ENCODE measurements at places on chromosomes 13 and 19. TPM values are rescaled to one million over a fixed set of nuclear protein-coding genes. Genes with fewer than 3 reads are reported as not detected.
A peak's percentile ranks its signal among the peaks of the same experiment; 100 is the strongest.

DNA sequence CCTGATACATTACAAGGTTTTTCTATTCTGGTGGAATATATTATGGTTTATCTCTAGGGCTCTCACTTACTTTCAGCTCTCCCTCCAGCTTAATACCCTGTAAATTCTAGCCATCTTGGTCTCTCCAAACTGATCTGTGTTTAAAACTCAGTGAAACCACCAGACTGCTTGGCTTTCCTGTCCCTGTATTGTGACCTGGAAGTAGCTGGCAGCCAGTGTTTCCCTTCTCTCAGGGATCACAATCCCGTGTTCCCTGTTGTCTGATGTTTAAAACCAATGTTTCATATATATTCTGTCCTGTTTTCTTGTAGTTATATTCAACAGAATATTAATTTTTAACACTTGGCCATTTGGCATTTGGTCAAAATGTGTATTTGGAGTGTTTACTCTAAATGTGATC is 8.0 kb downstream of the AKAP11 start:
- DNase-seq: no peak

OR7A5 gene
- not detected for total RNA-seq

CEACAM7 gene
- not detected for total RNA-seq

CRLF1 gene
- total RNA-seq: not detected

DNA sequence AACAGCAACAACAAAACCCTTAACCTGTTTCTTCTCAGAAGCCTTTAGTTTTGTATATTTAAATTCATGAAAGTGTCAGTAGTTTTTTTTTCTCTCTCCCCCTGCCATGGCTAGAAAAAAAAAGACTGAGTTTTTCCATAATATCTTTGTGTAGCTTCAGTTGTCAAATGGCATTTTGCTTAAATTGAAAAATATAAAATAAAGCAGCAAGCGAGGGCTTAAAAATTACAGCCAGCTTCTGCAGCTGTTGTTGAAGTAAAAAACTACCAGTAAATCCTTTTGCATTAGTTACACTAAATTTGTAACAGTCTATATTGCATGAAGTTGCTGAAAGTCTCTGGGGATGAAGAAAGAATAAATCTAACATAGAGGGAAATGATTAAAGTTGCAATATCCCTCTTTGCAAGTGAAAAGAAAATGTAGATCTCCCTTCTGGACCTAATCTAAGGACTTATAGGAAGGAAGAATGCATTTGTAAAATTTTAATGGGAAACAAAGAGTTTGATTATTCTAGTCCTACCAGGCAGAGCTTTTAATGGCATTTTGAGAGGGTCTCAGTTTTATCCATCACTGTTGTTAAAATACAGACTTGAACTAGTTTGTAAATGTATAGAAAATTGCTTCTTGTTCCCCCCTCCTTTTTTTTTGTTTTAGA is 215.7 kb downstream of the ATP8A2 start:
- DNase-seq: no peak

RPS16 gene
- total RNA-seq: 2,440 TPM

CYP4F8 gene
- total RNA-seq: not detected

NMRK2 gene
- total RNA-seq: not detected

DNA sequence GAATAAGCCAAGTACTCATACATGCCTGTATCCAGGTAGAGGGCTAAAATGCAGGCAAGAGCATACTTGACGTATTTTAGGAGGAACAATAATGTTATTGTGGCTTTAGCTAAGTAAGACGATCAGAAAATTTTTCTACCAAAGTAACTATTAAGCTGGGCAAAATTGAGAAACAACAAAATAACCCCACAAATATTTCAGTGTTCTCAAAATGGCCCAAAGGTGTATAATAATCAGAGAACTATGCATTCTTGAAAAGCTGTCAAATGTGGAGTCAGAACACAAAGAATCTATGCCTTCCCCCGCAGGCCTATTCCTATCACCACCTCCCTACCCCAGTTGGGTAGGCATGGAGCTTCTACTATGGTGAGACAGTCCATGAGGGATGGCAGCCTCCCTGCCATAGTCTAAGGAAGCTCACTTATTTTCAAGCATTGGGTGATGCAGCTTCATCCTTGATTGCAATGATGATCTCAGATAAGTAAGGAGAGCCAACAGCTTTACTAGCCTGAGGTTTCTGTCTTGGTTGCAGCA is 1132.5 kb upstream of the SPRY2 start:
- DNase-seq: no peak

- peak; percentile 26 for DNase-seq
Observed at GRCh38 chr19:3606690-3607289, at the start of gene TBXA2R. Gene TBXA2R (minus strand): TSS chr19:3606875. CDS start chr19:3600634, 6,241 bp downstream.

ZNF43 gene
- 29.9 TPM for total RNA-seq

- no peak for DNase-seq
Observed at GRCh38 chr19:927351-927779, 1.5 kb downstream of the ARID3A start.

DNA sequence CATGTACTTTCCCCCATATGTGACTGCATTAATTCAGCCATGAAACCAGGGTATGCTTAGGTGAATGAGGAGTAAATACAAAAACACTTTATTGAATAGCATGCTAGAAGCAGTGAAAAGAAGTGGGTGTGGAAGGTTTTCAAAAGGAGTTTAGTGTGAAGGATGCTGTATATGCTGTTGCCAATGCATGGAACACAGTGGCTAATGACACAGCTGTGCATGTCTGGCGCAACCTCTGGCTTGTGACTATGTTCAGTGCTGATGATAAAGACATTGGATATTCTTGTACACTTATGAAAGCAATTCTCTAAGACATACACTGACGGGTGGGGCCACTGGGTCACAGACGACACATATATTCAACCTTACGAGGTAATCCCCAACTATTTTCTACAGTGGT is 55.2 kb downstream of the SOX21 start:
- no peak for DNase-seq

DNA sequence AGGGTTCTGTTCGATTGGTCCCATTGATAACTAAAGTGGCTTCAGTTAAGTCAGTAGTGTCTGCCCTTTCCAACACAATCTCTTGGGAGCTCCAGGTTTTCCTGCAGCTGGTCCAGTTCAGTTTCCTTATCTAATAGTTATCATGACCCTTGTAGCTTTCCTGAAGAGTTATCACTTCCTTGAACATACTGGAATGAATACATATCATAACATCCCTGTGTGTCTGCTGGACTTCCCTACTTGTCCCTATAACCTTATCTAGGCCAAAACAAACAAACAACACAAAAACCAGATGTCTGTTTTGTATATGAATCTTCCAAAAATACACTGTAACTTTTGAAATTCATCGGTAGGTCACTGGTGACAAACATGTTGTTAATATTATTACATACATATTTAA is 167.6 kb downstream of the DCT start:
- DNase-seq: no peak

DNA sequence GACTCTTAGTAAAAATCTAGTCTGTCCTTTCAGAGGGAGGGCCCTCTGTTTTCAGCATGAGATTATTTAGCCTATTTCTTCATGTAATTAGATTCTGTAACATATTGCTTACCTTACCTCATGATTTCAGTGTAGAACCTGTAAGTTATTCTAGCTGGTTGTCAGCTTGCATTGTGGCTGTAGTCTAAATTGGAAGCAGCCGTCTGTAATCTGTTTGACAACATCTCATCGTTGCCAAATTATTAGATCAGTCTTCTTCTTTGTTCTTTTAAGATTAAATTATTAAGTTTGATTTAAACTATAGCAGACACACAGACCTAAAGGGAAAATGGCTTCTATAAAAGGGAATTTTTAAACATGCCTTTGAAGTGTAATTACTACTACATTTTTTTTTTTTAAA is 34.8 kb downstream of the SLAIN1 start:
- DNase-seq: no peak

GRCh38 chr13:100508996-100509395 is 79.6 kb downstream of the GGACT start:
- DNase-seq: no peak

DNA sequence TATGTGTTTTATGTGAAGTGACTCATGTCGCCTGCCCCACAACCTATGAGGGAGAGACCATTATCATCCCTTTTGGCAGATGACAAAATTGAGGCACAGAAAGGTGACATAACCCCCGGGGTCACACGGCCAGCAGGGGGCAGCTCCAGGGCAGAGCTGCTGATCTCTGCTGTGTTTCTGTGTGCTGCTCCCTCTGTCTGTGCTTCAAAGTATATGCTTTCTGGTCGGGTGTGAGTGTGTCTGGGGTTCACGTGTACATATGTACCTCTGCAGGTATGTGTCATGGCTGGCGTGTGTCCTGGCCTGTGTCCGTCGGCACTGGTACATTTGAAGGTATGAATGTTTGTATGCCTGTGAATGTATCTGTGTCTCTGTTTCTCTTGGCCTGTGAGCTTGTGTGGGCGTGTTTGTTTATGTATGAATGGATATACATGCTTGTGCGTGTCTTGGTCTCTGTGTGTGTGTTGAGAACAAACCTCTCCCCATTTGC is 7.1 kb downstream of the LIPE start:
- DNase-seq: peak; percentile 70

GRCh38 chr13:72290962-72291681 is 424.1 kb upstream of the DACH1 start:
- DNase-seq: no peak

DNA sequence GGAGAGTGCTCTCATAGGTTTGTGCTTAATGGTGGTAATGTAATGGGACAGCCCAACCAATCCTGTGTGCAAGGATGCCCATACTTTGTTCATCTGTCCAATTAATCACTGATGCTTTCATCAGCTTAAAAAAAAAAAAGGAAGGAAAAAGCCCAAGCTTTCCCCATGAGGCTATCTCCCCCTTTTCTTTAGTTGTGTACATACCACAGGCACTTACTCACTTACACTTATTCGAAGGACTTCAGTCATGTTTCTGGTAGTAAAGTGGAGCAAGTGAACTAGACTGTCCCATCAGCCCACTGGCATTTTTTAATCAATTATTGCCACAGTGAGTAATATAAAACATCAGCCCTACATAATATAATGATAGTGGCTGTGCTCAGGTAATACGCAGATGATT is 183.5 kb upstream of the UFM1 start:
- no peak for DNase-seq

- DNase-seq: no peak
Observed at GRCh38 chr19:47099576-47100050, 14.0 kb downstream of the ZC3H4 start.

GRCh38 chr13:99176309-99177276 is 24.1 kb upstream of the UBAC2 start:
- DNase-seq: peak; percentile 59

DNA sequence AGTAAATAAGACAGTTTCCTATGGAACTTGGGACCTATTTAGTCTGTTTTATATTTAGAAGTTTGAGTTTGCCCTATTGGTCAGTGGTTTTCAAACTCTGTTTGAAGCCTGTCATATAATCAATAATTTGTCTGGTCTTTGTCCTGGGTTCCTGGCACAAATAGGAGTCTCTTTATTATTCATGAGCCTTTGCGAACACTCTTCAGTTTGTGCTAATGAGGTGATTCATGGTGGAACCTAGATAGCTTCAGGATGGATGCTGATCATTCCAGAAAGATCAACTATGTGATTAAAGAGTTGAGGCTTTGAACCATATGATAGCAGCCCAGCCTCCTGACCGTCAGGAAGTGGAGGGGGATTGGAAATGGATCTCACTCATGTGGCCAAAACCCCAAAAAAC is 10.0 kb upstream of the VWA8 start:
- no peak for DNase-seq

GRCh38 chr19:28313633-28314032 is 899.3 kb downstream of the UQCRFS1 start:
- no peak for DNase-seq

LGALS16 gene
- total RNA-seq: not detected

WDFY2 gene
- 7.5 TPM for total RNA-seq

DNA sequence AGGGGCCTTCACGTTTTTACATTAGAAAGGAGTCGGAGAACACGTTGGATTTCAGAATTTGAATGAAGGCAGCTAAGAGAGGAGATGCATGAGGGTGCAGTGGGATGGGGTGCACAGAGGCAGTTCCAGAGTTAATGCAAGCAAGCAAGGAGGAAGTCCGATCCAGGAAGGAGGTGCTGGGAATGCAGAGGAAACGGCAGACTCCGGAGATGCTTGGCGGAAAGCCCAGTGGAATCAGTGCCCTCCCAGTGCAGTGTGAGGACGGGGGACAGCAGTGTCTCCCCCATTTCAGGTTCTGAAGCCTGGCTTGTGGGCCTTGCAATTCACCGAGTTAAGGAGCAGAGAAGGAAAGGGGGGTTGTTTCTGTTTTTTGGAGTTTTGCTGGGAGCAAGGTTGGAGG is 100.4 kb downstream of the COL4A2 start:
- DNase-seq: no peak

ZNF57 gene
- total RNA-seq: 2.2 TPM

DNA sequence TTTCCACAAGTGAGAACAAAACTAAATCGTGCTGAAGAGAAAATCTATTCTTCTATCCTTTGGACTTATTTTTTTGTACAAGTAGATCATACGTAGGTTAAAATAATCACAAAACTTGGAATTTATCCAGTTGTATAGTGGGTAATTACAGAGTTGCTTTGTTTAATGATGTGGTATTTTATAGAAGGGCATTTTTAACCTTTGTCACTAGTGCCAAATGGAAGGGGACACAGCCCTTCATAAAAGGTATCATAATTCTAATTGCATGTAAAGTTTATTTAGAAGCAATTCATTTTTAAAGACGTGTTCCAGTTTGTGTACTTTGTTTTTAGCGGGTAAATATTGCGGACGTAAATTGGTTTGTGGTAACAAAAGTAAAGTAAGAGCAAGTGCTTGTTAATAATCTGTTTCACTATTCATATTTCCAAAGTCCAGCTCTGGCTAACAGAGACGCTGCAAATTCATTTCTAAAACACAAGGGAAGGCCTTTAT is 99.5 kb downstream of the ERCC5 start:
- no peak for DNase-seq

GRCh38 chr13:99704390-99704789 is 203.1 kb downstream of the TM9SF2 start:
- DNase-seq: no peak

GRCh38 chr19:53131085-53131590 is 1.6 kb downstream of the ZNF415 start:
- no peak for DNase-seq

DNA sequence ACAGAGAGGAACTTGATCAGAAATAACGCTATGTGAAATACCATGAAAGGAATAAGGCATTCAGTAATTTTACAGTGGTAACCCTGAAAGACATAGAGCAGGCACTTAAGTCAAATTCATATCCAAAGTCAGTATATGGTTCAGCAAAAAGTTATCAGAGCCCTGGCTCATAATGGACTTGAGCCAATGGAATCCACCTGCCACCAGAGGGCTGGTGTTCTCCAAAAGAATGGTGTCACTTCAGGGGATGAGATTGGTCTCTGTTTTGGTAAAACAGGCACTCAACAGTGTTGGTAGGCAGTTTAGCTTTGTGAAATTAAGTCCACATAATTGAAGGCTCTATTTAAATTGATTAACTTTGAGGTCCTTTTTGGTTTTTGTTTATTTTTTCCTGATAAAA is 93.9 kb downstream of the LIG4 start:
- no peak for DNase-seq

- DNase-seq: no peak
Observed at GRCh38 chr13:97259798-97260714, 37.9 kb downstream of the MBNL2 start.

Data from activated T-helper 1 cell treated with anti-CD3 and anti-CD28 coated beads, Interleukin-12 subunit alpha, Interleukin-12 subunit beta, Interleukin-2, Interleukin-4 antibody, amounts not matched to agents 30 ng/mL and 10 ng/mL and 1 ng/mL, durations not matched to agents 14 hours and 24 hours and 36 hours (primary cell).